Smooth muscle cell of the pulmonary artery (primary cell): ENCODE measurements at places on chromosomes 6 and 20. TPM values are rescaled to one million over a fixed set of nuclear protein-coding genes. Genes with fewer than 3 reads are reported as not detected.

Gene MEP1A
- not detected in 2 replicates for total RNA-seq

Gene PRIM2
- total RNA-seq: 17.3 and 21.1 TPM in 2 replicates

Gene PSORS1C2
- not detected in 2 replicates for total RNA-seq

Gene HLA-DPA1
- total RNA-seq: 0.17 and 3.8 TPM in 2 replicates

Gene GGTLC1
- not detected in 2 replicates for total RNA-seq

Gene ZBTB12
- total RNA-seq: 7.6 and 9.8 TPM in 2 replicates

Gene RIMS4
- 0.39 and 1.3 TPM in 2 replicates for total RNA-seq

Gene PAK5
- total RNA-seq: 0.03 TPM in 1 of 2 replicates, not detected in the other

Gene DUSP15
- total RNA-seq: 0.17 and 0.20 TPM in 2 replicates

Gene SLC32A1
- not detected in 2 replicates for total RNA-seq

Gene RSPH4A
- total RNA-seq: 0.07 and 0.10 TPM in 2 replicates

Gene VSX1
- not detected in 2 replicates for total RNA-seq

Gene PHACTR1
- 0.33 and 1.6 TPM in 2 replicates for total RNA-seq

Gene ENTPD6
- total RNA-seq: 60.9 and 89.7 TPM in 2 replicates

Gene LAMA2
- 75.8 and 85.8 TPM in 2 replicates for total RNA-seq

Gene HLA-DRB1
- 1.3 TPM in 1 of 2 replicates, not detected in the other for total RNA-seq

Gene IL17F
- not detected in 2 replicates for total RNA-seq

Gene TXLNB
- total RNA-seq: 0.03 and 0.13 TPM in 2 replicates

Gene ANGPT4
- not detected in 2 replicates for total RNA-seq
